ENCODE measurements at places on chromosomes 1 and 21. TPM values are rescaled to one million over a fixed set of nuclear protein-coding genes. Genes with fewer than 3 reads are reported as not detected.

DNA sequence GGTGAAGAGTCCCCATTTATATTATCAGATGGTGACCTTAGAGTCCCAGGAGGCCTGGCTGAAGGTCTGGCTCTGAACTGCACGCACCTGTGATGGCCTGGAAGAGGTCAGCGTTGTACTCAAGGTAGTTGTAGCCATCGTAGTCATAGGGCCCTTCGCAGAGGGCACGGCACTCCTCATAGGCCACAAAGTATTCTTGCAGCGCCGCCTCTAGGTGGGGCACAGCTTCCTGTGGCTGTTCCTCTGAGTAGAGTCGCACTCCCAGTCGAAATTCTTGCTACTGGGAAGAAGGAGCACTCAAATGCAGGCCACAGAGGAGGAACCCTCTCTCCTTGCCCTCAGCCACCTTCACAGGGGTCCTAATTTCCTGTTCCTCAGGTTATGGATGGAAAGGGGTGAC is 7.7 kb downstream of the P3H1 start:
- no peak for ATAC-seq

DNA sequence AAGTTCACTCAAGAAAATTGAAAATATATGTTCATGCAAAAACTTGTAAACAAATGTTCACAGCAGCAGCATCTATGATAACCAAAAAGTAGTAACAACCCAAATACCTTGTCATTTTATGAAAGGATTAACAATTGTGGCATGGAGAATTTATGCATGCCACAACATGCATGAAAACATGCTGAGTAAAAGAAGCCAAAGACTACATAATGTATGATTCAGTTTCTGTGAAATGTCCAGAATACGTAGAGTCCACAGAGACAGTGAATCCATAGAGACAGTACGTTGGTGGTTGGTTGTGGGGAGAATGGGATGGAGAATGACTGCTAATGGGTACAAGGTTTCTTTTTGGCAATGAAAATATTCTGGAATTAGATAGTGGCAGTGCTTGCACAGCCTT is 148.7 kb downstream of the MAST2 start:
- no peak for ATAC-seq

- no peak for ATAC-seq
Observed at GRCh38 chr1:15423355-15424077, 13.8 kb downstream of the EFHD2 start.

MNDA gene
- total RNA-seq = not detected

GFI1 gene
- 38.6 TPM for total RNA-seq

NTRK1 gene
- total RNA-seq = 13.3 TPM
